ENCODE measurements at places on chromosomes 2 and 18. TPM values are rescaled to one million over a fixed set of nuclear protein-coding genes. Genes with fewer than 3 reads are reported as not detected.

PMAIP1 gene
- polyA plus RNA-seq, result 3.8 TPM

STON1 gene
- polyA plus RNA-seq, result 38.7 TPM

TNS1 gene
- 58.0 TPM for polyA plus RNA-seq

B3GNT7 gene
- 2.5 TPM for polyA plus RNA-seq

CAVIN2 gene
- polyA plus RNA-seq, result 39.7 TPM

RNU2-63P gene
- polyA plus RNA-seq, result not detected

PXDN gene
- 158 TPM for polyA plus RNA-seq

CXCR4 gene
- polyA plus RNA-seq, result 59.6 TPM

CHRNG gene
- 0.74 TPM for polyA plus RNA-seq

CXXC1 gene
- 63.1 TPM for polyA plus RNA-seq

SUCLG1 gene
- 212 TPM for polyA plus RNA-seq

SAG gene
- 0.07 TPM for polyA plus RNA-seq

- no peak for DNase-seq
Measured at GRCh38 chr2:211070547-211070946, 514.1 kb downstream of the CPS1 start.

GRCh38 chr2:7891312-7891711, 790.5 kb upstream of the ID2 start:
- no peak for DNase-seq

- peak; percentile 68 for DNase-seq
Measured at GRCh38 chr2:218323526-218324472, 31.5 kb upstream of the TMBIM1 start.

DNA sequence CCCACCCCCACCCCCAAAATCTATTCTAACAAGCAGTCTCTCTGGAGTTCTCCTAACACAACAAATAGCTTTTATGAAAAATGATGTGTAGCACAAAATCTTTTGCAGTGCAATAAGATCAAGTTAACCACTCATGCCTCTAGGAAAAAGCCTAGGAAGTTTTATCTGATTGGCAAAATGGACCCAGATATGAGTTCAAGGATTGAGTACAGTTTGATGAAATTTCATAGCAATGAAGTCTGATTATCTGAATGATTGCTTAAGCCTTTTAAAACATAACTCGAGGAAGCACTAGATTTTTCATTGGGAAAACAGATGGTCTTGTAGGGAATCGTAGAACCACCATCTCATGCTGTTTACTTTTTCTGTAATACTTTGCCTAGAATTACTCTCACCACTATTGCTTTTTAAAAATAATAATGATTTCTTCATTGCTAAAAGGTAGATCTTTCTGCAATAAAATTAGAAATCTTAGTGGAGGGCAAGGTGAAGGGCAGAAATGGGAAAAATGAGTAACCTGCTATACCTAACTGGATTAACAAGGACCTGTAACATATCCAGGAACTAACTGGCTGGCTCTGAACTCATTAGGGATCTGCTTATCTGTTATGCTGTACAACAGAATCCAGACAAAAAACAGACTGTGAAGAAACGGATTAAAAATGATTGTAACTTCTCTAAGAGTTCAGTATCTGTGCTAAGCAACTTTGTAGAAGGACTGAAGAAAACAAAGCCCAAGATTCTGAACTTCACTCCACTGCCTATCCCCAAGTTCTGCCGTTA, 73.7 kb upstream of the ETAA1 start:
- no peak for DNase-seq

DNA sequence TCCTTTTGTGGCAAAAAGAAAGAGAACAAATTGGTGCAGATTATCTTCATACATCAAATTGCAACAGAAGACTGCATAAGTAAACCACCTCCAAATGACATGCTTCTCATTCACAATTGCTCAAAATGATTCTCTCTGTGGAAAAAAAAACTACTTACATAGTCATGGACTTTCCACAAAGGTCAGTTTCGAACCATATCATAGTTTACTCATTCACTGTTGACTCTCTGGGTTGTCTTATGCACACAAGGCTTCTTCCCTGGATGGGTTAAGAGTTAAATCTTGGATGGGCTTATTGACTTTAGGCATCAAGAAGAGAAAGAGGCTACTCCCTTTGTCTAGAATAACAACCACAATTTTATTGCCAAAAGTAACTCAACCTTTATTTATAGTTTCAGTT, 91.3 kb upstream of the RAB27B start:
- DNase-seq, result no peak

DNA sequence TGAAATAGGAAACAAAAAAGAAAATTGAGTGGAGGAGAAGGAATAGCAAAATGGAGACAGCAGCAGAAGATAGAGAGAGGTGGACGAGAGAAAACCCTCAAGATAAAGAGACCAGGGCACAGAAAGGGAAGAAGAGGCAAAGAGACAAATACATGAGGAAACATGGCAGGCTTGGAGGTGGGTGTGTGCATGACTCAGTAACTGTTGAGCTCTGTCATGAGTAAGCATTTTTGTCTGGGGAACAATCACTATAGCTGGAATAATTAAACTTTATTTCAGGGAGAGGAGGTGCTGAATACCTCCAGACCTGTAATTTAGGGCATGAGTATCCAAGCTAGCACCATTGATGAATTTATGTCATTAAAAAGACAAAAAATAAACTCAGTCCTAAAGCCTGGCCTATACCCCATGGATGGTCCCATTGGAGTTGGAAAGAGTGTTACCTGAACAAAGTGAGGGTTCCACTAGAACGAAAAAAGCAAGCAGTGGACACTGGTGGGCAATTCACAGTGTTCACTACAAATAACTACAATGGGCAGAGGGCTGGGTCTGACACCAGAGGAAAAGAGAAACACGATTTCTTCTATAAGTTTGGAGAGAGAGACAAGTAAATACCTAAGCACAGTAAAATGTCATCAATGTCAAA, 145.5 kb downstream of the ADCYAP1 start:
- DNase-seq, result no peak

DNA sequence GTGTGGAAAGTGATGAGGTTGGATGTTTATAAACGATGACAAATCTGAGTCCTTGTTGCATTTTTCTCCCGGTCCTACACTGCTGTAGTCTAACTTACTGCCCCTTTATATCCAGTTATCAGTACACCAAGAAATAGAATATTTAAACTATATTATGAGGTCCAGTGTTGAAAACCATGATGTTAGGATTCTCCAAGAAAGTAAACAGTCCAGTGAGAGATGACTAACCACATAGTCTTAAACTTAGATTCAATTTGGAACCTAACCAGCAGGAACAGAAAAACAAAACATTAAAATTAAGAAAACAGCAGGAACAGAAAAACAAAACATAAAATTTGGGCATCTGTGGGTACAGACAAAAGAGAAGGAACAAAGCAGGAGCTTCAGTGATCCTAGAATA, 143.2 kb downstream of the TPGS2 start:
- no peak for DNase-seq

DNA sequence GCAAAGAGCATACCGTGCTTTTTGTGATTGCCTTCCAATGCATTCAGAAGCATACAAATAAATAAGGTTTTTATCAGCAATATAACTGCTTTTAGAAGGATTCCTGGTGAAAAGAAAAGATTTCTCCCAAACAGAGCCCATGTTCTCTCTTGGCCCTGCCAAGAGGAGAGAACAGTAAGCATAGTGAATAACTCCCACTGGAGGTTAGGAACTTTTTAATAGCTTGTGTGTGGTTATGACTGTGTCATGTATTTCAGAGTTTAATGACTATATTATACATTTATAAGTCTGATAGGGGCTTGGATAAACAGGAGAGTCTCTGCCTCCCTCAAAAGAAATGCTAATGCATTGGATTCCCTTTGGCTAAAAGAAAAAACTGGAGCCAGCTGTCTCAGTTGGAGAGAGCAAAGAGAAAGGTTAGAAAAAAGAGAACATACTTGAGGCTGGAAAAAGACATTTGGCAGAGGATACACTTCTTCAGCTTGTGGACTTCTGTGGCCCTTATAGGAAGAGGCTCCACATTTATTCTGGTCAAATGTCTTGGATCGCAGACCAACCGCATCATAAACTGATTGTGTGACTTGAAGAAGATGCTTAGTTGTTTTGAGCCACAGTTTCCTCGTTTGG, 63.0 kb upstream of the SPRED2 start:
- DNase-seq, result no peak

GRCh38 chr2:1910021-1910420, 165.7 kb upstream of the PXDN start:
- no peak for DNase-seq

- no peak for DNase-seq
Measured at GRCh38 chr2:211598238-211598637, 940.4 kb downstream of the ERBB4 start.

GRCh38 chr2:169038338-169038757, 7.2 kb upstream of the ABCB11 start:
- DNase-seq, result no peak

DNA sequence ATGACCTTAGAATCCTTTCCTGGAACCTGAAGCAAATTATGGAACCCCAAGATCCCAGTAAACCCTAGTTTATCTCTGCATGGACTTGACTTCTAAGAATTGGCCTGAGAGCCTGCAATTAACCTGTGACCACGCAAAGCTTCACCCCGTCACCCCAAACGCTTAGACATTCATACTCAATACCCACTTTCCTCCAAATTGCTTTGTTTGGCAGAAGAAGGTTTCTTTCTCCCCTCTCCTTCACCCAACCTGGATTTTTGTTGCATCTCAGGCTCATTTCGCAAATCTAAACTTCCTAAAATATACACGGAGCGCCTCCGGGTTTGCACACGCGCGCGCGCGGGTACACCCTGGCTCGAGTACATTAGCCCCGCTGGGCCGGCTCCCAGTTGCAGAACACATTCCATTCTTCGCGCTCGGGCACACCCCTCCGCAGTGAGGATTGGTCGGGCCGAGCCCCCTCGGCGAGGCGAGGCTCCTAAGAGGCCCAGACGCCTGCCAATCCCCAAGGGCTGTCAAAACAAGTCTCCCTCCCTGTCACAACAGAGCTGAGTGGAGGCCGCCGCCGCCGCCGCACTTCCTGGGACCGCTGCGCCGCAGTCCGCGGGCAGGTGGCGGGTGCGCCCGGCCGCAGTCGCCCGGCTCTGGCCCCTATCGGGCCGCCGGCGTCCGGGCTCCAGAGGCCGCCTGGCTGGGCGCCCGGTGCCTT, at the start of gene PLCL1:
Gene PLCL1, plus strand, starts transcription at position 545 of the 709 bp plus-strand sequence.
- DNase-seq, result peak; percentile 65

GRCh38 chr18:32735781-32736180, 37.0 kb downstream of the KLHL14 start:
- DNase-seq, result no peak

DNA sequence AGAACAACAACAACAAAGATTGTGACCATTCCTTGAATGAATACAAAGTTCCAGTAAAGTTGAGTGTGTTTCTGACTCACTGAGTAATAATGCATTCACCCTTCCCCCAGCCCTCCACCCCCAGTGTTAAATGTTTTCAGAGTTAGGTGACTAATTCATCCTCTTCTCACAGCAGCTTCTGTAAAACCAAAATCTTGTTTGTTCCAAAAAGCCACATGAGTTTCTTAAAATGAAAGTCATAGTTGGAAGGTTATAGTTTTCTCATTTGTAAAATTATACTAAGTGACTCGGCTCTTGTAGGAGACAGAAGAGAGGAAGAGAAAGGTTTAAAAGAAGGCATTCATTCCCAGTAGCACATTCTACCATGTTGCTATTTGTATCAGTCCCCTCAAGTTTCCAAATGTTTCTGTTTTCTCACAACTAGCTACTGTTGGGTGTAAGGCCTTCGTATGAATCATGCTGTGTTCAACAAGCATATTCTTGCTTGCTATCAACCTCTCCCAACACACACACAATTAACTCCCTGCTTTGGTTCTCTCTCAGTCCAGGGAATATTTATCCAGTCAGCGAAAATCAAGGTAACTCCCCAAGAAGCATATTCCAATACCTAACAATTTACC, 75.3 kb downstream of the MBD2 start:
- no peak for DNase-seq

- no peak for DNase-seq
Measured at GRCh38 chr18:77528872-77529271, 279.2 kb downstream of the GALR1 start.

GRCh38 chr2:31335921-31336585, 78.5 kb downstream of the XDH start:
- DNase-seq, result no peak

DNA sequence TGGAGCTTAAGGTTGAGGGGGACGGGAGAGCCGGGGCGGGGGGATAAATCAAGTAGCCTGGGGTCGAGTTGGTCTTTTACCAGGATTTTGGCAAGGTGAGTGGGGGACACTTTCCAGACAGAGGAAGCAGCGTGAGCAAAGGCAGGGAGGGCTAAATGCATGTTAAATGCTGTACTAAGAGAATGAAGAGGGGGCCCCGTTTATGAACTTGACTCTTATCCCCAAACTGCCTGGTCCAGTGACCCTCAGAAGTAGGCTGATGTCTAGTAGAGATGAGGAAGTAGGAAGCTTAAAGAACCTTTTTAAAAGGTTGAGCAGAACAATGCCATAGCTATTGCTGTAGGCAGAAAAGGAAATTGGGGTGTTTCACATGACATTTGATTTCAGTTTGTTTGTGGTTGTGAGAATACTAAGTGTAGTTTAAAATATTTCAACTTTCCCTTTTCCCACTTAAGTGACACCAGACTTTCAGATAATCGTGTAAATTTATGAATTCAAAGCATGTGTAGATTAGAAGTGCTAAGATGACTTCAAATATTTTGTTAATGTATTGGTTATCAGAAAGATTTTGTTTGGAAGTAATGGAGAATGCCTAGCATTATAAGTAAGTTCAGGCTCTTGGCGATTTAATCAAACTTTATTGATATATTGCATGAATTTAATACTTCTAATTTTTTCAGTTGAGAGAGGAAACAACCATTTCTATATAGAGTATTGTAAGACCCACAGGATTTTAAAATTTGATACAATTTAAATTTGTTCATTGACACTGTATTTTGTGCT, 1.8 kb downstream of the REL start:
- DNase-seq, result no peak

GRCh38 chr2:147150241-147150635, 694.6 kb upstream of the ACVR2A start:
- DNase-seq, result no peak
